ENCODE measurements at places on chromosomes 5 and 9.

DNA sequence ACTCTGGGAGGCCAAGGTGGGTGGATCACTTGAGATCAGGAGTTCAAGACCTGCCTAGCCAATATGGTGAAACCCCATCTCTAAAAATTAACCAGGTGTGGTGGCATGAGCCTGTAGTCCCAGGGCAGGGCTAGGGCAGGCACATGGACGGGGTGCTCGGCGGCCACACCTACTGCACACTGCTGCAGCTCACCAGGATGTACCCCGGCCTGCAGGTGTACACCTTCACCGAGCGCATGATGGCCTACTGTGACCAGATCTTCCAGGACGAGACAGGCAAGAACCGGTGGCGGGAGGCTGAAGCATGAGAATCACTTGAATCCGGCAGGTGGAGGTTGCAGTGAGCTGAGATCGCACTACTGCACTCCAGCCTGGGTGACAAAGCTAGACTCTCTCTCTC is 3.2 kb downstream of the ST6GALNAC4 start:
- DNase-seq, result no peak

- DNase-seq, result no peak
These were observed 22.4 kb downstream of the GRAMD2B start for GRCh38 chr5:126445502-126446174.

DNA sequence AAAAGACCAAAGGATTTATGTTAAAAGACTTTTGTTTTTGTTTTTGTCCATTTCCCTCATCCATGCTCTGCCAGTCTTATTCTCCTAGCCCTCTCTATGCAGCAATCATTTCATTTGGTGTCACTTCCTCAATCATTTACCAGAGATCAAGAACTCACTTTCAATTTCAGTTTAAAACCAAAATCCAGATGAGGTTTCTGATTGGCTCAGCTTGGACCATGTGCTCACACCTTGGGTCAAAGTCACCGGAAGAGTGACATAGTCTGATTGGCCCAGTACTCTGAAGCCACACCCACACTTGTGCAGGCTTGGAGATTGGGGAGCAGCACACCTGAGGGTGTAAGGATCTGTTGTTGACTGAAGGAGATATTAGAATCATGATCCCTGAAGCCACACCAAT is 79.6 kb downstream of the TLR4 start:
- no peak for DNase-seq

GRCh38 chr9:35728041-35728971 is 3.7 kb downstream of the TLN1 start:
- peak; percentile 37 for DNase-seq

DNA sequence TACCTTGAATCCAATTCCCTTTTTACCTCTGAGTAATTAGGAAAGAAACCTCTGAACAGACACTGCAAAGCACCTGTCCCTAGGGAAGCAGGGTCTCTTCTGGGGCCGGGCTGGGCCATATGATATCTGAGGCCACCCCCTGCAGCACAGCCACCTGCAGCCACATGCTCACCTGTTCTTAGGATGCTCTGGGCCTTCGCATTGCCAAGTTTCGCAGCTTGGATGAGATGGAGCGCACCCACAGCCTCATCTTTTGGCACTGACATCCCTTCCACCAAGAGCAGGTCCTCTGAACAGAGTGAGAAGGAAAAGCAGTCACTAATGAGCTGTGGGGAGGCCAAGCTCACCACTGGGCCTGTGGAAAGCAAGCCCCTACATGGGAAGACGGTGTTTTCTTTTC is 27.3 kb downstream of the CLTA start:
- no peak for DNase-seq

DNA sequence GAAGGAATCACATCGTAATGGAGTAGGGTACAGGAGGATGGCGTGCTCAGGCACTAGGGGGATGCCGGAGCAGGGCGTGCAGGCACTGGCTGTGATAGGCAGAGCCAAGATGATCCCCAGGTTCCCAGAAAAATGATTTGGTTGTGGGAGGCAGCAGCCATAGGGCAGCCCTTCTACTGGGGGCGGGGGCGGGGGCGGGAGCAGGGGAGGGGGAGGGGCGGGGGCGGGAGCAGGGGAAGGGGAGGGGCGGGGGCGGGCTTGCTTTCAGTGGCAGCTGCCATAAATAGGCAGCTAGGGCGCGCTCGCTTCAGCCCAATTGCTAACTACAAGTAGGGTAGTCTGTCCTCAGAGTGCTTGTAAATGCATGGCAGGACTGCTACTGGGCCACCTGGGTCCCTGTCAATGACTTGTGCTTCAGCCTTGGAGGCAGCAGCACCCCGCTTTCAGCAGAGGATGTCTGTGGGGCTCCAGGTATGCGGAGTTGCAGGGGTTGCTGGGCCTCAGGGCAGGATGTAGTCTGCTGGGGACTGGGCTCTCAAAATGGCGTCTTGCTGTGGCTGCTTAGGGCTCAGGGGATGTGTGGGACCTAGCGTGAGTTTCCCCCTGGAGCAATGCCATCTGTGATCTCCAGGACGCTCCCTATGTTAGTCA is 354.3 kb downstream of the RAB3C start:
- no peak for DNase-seq

All from retinal pigment epithelial cell (primary cell).